ENCODE measurements at places on chromosomes 6 and 20.

DNA sequence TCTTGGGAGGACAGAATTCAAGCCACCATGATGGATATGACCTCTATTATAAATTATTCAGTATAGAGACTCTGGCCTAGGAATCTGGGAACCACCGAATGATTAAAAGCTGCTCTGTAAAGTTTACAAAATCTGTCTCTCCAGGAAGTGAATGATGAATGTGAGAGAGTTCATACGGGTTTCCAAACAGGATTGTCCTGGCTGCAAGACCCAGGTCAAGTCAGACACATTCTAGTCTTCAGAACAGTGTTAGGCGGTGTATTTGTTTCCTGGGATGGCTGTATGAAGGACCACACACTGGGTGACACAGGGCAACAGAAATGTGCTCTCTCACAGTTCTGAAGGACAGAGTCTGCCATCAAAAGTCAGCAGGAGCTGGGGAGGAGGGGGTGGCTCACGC is 222.4 kb downstream of the ZNF217 start:
- no peak for DNase-seq

DNA sequence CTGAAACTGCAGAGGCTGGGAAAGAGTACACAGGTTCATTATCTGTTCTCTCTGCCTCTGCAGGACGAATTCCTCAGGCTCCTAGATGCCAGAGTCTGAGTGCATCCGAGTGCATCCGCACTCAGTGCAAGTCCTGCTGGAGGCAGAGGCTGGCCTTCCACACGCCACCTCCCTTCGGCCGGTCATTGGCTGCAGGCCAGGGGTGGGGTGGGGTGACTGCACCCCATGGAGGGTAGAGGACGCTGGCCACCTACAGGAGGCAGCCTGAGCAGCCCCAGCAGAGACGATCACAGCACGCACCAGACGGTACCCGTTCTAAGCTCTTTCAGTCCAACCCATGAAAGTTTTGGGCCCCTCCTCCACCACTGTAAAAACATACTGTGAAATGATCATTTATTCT is 11.7 kb downstream of the SFT2D1 start:
- DNase-seq, result peak; percentile 91

GRCh38 chr20:40234593-40234992 is 454.4 kb downstream of the MAFB start:
- DNase-seq, result no peak

GRCh38 chr20:623704-624103 is 13.6 kb upstream of the TCF15 start:
- DNase-seq, result no peak

GRCh38 chr6:158754738-158755137 is 64.4 kb downstream of the EZR start:
- DNase-seq, result no peak

DNA sequence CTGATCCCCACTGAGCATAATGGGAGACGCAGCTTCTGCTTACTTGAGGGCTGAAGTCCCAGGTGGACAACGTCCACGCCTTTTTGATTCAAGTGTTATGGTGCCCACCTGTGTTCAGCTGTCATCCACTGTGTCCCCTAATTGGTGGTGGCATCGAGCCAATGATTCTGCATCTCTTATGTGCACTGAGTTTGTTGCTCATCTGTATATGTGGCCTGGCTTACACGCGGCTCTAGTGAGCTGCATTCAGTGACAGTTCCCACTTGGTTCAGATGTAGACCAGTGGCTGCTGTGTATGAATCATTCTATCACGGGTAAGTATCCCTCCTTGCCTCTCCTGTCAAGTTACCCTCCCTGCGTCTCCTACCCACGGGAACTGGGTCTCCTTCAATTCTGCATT is 131.2 kb upstream of the CLDN20 start:
- no peak for DNase-seq

DNA sequence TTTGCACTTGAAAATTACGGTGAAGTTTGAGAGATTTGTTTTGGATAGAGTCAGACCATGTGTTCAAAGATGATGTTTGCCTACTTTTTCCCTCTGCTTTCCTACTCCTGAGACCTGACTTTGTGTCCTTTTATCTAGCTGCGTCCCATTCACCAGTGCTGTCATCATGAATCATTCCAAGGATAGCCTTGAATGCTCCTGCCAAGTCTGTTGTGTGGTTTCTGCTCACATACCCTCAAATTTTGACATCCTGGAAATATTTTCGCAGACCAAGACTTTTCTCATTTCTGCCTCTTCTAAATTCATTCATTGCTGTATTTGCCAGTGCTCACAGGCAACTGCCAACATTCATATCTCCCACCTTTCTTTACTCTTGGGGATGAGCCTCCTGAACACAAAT is 175.9 kb upstream of the SCGN start:
- no peak for DNase-seq

DNA sequence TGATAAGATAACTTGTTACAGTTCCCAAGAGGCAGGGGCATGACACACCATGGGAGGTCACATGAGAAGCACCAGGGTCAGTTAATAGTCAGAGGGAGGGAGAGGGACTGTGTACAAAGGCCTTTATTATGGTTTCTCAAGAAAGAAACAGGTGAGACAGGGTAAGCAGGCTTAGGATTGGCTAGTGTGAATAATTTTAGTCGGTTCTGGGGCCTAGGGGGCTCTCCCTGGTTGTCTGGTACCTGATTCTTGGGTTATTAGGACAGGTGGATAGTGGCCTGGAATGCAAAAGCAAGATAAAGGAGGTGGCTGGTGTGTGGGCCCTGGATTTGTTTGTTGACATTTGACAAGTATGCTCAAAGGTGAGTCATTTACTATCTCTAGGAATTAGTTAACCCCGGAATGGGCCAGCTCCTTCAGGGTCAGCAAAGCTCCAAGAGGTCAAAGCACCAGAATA is 49.4 kb upstream of the MCUR1 start:
- peak; percentile 41 for DNase-seq

DNA sequence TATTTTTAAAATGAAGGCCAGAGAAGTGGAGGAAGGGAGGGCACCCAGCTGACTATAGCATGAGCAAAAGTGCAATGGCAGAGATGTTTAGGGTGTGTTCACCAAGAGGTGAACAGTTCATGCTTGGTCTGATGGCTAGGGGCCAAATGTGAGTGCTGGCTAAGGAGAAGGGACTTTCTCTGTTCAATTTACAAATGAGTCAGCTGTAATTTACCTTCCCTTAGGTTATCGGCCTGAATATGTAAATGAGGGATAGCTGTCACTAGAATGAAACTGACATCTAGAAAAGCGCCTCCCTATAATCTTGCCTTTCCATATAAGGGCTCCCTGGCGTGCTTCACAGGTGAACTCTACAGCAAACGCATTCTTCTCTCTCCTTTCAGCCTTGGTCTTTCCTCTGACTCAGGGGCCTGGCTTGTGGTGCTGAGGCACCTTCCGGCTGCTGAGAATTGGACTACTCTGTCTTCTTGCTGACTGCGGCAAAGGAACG is 114.7 kb upstream of the BACH2 start:
- no peak for DNase-seq

GRCh38 chr20:50281831-50282591 is 91.4 kb downstream of the CEBPB start:
- DNase-seq, result no peak

GRCh38 chr6:3911614-3912336 is 62.6 kb downstream of the FAM50B start:
- DNase-seq, result peak; percentile 26

GRCh38 chr6:116371120-116371917 is 572 bp downstream of the DSE start:
- DNase-seq, result peak; percentile 86

- peak; percentile 71 for DNase-seq
These were observed 124.8 kb downstream of the INSM1 start for GRCh38 chr20:20492521-20493332.

DNA sequence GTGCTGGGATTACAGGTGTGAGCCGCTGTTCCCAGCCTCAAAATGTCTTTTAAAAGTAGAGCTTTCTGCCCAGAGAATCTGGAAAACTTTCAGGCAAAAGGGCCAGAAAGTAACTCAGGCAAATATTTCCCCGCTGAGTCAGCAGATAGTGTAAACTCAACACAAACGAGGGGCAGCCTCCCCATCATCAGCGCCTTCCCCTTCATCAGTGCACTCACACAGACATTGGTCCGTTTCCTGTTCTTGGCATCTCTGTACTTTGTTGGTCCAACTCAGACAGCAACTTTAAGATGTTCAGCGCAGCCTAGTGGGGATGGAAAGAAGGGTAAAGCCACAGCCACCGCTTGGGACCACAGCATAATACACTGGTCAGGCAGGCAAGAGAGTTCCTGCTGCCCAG is 69.5 kb downstream of the CSE1L start:
- DNase-seq, result no peak

DNA sequence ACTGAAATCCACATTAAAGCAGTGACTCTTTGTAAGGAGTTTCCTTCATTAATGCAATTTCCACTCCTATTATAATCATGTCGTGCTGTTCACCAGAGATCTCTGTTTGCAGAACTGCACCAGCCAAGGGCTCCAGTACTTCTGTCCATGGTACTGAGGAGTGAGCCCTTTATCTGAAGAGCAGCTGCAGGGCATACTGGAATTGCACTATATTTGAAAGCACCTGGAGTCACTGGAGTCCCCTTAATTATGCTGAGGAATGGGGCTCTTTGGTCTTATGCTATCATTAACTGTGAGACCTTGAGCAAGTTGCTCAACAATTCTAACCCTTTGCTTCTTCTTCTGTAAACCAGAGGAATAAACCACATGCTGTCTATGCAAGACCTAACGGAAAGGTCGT is 61.7 kb upstream of the NUP153 start:
- DNase-seq, result no peak

GRCh38 chr6:71478834-71479541 is 190.4 kb downstream of the OGFRL1 start:
- no peak for DNase-seq

- DNase-seq, result no peak
These were observed 38.2 kb downstream of the PMEPA1 start for GRCh38 chr20:57671662-57672061.

GRCh38 chr6:119974430-119975159 is 625.0 kb upstream of the MAN1A1 start:
- DNase-seq, result no peak

DNA sequence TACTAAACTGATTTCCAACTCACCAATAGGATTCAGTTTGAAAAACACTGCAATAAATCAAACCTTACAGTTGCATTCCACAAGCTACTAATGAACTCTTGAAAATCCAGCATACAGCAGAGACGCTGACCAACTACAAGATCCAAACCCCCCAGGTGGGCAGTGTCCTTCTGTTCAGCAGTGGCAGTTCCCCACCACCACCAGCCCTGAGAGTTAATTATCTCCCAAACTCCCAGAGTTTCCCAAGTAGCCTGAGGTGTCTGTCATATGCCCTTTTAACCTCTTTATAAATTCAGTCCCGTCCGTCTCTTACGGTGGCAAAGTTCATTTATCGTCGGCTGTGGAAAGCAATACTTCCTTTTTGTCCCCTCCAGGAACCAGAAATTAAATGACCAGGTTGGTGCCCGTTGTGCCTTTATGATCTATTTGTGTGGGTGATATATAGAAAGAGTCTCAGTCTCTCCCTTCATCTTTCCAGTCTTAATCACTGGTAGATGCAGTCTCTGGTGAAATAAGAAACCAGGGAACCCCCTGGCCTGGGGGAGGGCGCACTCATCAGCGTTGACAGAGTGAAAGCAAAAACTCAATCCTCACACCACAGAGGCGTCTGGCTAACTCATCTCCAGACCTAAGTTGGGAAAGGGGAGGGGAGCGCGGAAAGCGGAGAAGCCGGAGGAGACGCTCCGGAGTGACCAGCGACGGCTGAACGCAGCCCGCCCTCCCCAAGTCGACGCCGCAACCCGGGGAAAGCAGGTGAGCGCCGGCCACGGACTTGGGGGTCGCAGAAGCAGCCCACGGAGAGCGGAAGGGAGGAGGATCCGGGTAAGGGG is 717 bp downstream of the MRPL14 start:
- peak; percentile 80 for DNase-seq

GRCh38 chr6:16322666-16323312 is 84.4 kb downstream of the GMPR start:
- no peak for DNase-seq

DNA sequence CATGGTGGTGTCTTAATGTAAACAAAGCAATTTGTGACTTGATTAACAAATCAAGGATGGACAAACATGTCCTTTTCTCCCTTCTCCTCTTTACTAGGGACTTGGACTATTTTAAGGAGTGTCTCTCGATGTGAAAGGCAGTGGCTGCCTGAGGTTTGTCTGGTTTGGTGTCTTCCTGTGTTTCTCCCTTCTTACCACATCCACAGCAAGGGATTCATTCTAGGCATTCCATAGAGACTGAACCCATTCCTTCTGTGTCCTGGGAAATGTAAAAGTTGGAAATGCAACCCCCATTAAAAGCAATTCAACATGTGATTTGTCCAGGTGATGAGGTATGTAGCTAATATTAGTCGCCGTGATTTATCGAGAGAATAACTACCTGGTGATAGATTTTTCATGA is 15.9 kb downstream of the NRN1 start:
- no peak for DNase-seq

GRCh38 chr6:43973357-43973756 is 153.9 kb downstream of the MRPL14 start:
- DNase-seq, result no peak

DNA sequence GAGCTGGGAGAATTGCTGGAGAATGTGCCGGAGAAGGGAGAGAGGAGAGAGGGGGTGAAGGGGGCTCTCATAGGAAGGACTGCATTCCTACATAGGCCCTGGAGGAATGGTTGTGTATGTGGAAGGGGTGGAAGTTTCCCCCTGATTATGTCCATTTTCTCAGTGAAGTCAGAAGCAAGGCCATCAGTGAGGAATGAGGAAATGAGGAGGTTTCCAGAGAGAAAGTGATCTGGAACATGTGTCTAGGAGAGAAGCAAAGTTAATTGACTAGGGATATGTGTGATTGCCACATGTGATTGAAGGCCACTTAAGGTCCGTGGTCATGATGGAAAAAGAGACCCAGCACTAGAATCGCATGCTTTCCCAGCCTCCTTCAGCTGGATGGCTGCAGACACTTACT is 42.3 kb downstream of the TBPL1 start:
- DNase-seq, result no peak

- no peak for DNase-seq
These were observed 1016.0 kb downstream of the EYS start for GRCh38 chr6:64691064-64691463.

- no peak for DNase-seq
These were observed 42.6 kb downstream of the RBM38 start for GRCh38 chr20:57433657-57434389.

GRCh38 chr6:128739112-128739511 is 143.8 kb upstream of the LAMA2 start:
- no peak for DNase-seq

All from ecto neural progenitor cell (in vitro differentiated cells).